ENCODE measurements at places on chromosomes 2 and 18. TPM values are rescaled to one million over a fixed set of nuclear protein-coding genes. Genes with fewer than 3 reads are reported as not detected.

KCNK3 gene
- not detected for total RNA-seq

GRHL1 gene
- 2.0 TPM for total RNA-seq

CTAGE1 gene
- total RNA-seq, result not detected

PHLPP1 gene
- total RNA-seq, result 12.4 TPM

APCDD1 gene
- 0.37 TPM for total RNA-seq

RAD51AP2 gene
- total RNA-seq, result 0.14 TPM

SELENOI gene
- 43.8 TPM for total RNA-seq

INHA gene
- 2.2 TPM for total RNA-seq

KCNF1 gene
- not detected for total RNA-seq

RAB6C gene
- not detected for total RNA-seq

FEV gene
- total RNA-seq, result not detected

CYRIA gene
- total RNA-seq, result 1.2 TPM

CDH7 gene
- total RNA-seq, result not detected

NT5C1B gene
- total RNA-seq, result not detected

KIF5C gene
- 0.21 TPM for total RNA-seq

GREB1 gene
- total RNA-seq, result 2.3 TPM

FN1 gene
- 636 TPM for total RNA-seq

CYS1 gene
- not detected for total RNA-seq

COL6A3 gene
- total RNA-seq, result 0.19 TPM

CNDP1 gene
- not detected for total RNA-seq

PID1 gene
- total RNA-seq, result 211 TPM

ITGA6 gene
- 315 TPM for total RNA-seq

RFTN2 gene
- not detected for total RNA-seq

C18orf54 gene
- 5.5 TPM for total RNA-seq

UGP2 gene
- total RNA-seq, result 78.4 TPM

FZD7 gene
- total RNA-seq, result 1.1 TPM

MYOM1 gene
- 0.21 TPM for total RNA-seq

CREG2 gene
- not detected for total RNA-seq

RAMP1 gene
- 11.2 TPM for total RNA-seq

ANTXR1 gene
- 33.1 TPM for total RNA-seq

LRP1B gene
- total RNA-seq, result not detected
